ENCODE measurements at places on chromosomes 1 and 21.

DNA sequence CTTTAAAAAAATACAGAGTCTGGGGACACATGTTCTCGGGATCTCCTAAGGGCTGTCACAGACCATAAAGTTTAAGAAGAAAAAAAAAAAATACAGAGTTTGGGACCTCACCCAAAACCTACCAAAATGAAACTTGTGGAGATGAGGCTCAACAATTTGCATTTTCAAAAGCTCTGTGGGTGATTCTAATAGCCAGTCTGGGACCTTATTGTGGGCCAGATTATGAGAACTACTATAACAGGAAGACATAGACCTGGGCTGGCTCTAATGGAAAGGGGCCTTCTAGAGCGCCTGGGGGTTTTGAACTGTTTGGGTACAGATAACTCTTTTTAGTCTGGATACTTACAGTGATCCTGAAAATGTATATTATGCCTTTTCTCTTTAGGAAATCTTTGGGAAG is 69.1 kb downstream of the LAMC1 start:
- DNase-seq: no peak

DNA sequence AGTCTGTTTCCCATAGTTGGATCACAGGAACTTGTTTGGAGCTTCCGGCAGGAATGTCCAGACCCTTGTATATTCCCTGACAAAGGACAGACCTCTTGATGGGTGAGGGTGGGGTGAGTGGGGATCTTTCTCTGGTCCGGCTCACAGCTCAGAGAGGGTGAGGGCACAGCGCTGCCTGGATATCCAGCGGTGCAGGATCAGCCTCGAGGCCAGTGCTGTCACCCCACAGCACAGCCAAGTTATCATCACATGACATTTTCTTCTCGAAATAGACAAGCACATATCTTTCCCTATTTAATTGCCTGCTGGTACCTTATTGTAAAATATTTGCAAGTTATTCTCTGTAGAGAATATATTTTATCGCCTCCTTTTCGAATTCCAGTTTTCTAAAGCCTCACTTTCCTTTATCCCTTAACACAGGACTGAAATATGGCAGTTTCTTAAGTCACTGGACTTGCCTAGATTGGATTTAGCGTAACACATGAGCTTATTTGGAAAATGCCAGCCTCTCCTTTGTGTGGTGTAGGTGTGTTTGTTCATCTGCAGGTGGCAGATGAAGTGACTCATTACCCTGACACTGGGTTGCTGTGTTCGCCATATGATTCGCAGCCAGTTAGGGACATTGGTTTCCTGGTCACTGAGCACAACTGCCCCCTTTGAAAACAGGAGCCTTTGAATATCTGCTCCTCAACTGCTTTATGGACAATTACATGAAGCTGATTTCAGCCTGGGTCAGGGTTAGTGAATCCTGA is 21.4 kb downstream of the CLIC6 start:
- no peak for DNase-seq

DNA sequence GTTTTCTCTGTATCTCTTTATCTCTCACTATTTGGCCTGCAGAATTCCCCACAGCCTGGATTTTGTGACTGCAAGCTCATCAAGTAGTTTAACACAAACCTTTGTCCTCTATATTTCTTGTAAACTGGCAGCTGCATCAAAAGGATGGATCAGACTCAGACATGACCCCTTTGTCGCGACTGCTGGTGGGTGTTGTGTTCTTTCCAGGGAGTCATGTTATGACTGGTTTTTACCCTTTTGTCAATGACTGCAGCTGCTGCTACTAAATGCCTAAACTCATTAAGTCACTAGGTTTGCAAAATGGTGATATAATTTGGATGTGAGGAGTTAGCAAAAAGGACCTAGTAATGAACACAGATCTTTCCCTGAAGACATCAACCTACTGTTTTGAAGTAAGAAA is 10.2 kb upstream of the TOMM20 start:
- no peak for DNase-seq

- DNase-seq: no peak
These were observed 9.9 kb downstream of the KCNJ15 start for GRCh38 chr21:38266732-38267131.

- DNase-seq: no peak
These were observed 559 bp downstream of the RBBP4 start for GRCh38 chr1:32651461-32652073.

GRCh38 chr21:45081636-45082035 is 7.3 kb downstream of the ADARB1 start:
- DNase-seq: no peak

GRCh38 chr1:228073061-228073856 is 9.2 kb upstream of the ARF1 start:
- no peak for DNase-seq

- DNase-seq: no peak
These were observed 32.0 kb upstream of the IGSF5 start for GRCh38 chr21:39712976-39713375.

- DNase-seq: no peak
These were observed 21.4 kb downstream of the RUNX3 start for GRCh38 chr1:24908591-24909259.

DNA sequence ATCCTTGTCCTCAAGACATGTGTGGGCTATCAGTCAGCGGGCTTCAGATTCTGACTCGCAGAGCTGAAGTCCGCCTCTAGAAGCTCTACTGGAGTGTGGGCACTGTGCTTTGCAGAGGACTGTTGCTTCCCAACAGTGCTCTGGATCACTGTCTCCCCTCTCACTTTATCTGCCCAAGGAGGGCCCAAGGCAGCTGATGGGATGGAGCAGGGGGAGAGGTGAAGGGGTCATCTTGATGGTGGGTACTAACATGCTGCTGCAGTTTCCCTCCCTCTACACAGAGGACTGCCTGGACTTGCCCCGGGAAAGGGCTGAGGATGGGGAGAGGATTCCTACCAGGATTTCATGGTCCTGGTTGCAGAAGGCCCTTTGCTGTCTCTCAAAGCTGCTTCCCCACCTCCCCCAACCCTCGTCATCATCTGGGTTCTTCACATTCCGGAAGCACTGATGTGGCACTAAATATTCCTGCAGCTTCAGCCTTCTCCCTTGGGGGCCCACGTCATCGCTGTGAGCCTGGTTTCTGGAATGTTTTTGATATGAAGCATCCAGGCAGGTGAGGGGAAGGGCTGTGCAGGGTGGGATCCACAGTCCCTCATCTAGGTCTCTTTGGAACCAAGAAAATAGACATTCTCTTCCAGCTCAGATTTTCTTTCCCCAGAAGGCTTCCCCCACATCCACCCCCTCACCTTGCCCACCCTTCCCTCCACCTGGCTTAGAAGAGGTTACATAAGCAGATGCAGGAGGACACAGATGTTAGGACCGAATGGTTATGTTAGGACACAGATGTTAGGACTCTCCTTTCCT is 23.2 kb downstream of the NUAK2 start:
- DNase-seq: no peak

GRCh38 chr21:27362249-27362648 is 395.4 kb upstream of the ADAMTS5 start:
- DNase-seq: no peak

- DNase-seq: no peak
These were observed 51.6 kb downstream of the CRB1 start for GRCh38 chr1:197319631-197320030.
